Thymus (tissue), 14 donors: ENCODE measurements at places on chromosomes 6 and 20.

GRCh38 chr6:3429211-3429610, 27.6 kb downstream of the SLC22A23 start:
- no peak for DNase-seq

DNA sequence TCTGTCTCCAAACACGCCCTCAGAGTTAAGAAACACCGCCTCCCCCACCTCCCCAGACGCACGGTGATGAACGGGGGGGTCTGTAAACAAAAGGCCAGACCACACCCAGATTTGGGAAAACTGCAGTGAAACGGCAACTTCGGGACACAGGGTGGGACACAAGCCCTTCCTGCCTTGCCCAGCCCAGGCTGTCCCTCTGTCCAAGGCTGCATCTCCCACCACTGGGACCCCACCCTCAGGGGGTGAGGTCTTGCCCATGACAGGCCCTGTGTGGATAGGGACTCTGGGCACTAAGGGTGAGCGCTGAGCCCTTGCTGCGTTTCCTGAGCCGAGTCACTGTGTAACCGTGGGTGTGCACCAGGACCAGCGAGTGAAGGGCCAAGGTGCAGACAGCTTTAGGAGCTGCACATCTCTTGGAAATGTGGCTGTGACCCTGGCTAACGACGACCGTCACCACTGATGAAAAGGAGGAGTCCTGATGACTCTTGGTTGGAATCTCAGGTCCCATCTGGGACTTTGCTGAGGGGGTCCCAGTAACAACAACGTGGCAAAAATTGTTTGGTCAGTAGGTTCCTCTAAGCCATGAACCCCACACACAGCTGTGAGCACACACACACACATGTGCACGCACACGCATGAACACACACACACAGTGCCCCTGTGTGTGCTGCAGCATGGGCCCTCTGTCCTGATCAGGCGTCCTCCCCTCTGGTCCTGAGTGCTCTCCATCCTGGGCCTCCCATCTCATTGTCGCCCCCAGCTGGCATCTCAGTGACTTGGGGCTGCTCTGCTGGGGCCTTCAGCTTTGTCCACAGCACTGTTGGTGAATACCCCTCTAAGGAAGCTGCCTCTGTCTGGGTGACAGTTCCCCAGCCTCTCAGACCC, 100.6 kb downstream of the RAMACL start:
- DNase-seq, result no peak

GRCh38 chr20:24837781-24838450, 111.2 kb upstream of the CST7 start:
- no peak for DNase-seq

DNA sequence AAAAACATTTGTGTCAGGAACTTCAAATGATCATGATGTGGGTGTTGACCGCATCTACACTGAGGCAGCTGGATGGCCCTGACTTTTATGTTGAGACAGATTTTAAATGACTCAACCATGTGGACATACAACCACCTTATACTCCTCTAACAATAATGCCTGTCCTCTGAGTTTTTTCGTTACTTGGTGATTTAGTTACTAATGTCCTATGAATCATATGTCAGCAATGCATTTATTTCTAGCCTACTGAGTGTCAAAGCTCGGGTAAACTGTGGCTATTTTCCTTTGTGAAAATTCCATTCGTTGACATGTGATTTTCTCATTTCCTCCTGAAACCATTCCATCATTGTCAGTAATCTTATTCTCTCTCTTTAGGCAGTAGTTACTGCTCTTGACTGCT, 38.9 kb upstream of the NKX2-4 start:
- no peak for DNase-seq

DNA sequence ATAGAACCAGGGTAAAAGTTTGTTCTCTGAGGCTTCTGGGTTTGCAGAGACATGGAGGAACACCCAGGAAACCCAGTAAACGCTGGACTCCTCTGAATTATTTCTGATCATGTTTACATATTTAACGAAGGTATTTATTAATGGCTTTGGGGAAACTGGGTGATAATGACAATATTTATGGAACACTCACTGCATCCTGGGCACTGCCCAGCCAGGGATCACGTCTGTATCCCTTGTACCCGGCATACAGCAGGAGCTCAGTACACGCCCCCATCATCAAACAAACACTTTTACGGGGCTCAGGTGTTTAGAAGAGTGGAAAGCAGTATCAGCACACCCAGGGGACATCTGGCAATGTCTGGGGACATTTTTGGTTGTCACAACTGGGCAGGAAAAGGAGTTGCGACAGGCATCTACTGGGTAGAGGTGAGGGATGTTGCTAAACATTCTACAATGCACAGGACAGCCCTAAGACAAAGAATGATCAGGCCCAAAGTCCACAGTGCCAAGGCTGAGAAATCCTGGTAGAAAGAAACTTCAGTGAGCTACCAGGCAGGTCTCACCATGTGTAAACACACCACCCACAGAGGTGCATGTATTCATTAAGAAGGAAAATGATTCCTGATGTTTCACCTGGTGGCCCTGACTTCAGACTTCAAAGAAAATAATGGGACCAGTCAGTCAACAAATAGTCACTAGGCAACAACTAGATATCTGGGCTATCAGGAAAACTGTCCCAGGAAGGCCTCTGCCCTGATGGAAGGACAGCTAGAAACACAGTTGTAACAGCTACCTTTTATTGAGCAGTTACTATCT, 35.3 kb downstream of the ZMYND8 start:
- DNase-seq, result no peak

DNA sequence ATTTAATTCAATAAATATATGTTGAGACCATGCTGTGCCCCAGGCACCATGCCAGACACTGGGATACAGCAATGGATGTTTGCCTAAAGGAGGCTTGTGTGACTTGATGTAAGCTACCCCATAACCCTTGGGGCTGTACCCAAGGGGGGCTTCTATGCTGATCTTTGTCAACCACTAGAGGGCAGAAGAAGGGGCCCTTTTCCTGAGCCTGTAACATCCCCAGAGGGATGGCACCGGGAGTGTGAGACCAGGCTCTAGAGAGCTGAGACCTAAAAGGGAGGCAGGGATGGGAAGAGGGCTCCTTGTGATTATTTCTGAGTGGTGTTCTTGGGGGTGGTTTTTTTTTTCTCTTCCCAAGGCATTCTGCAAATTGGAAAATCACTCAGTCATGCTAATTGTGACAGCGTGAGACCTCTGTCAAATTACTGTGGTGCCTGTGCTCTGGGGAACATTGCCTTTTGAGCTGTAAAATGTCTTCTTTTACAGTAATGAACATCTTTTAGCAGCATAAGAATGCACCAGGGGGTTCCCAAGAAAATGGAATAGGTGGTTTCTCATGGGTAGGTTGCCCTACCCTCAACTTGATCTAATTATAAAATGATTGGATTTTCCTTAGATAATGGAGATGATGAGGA, 138.7 kb upstream of the SLC24A3 start:
- DNase-seq, result no peak

- DNase-seq, result no peak
Measured at GRCh38 chr6:119002069-119002468, 67.1 kb upstream of the MCM9 start.

DNA sequence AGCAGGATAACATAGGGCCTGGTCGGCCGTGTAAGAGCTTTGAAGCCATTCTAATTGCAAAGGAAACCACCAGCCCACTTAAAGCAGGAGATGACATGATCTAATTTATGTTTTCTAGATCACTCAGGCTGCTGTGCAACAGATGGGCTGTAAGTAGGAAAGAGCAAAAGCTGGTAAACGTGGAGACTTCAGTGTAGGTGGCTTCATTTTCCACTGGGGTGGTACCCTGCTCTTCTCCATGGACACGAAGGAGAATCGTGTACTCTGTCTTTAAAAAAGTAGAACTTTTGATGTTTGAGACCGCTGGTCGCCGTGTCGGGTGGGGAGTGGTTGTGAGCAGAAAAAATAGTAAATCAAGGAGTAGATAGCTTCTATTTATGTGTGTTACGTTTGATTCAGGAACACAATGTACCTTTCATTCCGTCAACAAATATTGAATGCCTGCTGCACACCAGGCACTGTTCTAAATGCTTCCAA, 6.4 kb downstream of the CASS4 start:
- no peak for DNase-seq

DNA sequence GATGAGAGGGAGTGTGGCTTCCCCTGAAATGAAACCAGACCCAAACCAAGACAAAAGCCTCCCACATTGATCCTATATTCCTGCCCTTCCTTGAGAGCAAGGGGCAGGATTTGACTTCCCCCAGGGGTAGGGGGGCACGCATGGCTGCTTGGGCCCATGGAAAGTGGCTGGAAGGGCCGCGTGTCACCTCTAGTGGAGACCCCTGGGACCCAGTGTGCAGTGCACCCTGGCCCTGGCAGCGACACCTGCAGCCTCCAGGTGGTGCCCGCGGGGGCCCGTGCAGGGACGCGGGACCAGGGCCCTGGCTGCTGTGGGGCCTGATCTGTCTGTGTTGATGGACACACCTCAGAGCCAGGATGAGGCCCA, 18.0 kb upstream of the SLCO4A1 start:
- DNase-seq, result no peak

DNA sequence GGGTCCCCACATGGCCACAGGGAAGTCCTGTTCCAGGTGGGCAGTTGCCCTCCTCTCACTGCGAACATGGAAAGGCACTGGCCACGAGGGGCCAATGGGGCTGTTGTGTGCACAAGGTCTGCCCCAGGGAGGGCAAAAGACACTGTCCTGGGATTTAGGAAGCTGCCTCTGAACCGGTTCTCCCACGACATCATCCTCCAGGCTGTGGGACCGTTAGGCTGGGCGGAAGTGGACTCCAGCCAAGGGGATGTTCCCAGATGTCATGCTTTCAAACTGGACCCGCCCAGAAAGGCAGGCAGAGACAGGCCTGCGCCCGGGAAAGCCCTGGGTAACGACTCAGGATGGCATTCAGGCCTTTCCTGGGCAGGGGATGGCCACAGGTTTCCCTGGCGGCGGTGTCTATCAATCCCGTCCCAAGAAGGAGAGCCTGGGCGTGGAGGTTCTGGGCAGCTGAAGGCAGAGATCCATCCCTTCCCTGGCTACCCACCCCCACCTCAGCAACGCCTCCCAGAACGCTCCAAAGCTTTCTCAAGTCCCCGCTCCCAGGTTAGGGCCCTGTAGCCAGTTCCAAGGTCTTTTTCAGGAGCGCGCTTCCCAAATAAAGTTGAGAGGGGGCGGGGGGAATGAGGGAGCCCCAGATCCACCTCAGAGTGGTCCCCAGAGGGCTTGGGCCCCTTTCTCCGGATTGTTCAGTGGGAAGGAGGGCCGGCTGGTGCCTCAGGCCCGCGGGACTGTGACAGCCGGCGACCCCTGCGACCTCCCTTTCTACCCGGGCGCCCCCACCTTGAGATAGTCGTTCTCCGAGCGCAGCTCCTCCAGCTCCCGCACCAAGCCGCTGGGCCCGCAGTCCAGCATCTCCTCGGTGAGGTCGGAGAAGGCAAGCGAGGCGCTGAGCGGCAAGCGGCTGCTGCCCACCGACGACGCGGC, 13.8 kb upstream of the TLDC2 start:
- no peak for DNase-seq

GRCh38 chr6:76026101-76026500, 46.4 kb downstream of the IMPG1 start:
- no peak for DNase-seq

- DNase-seq, result no peak
Measured at GRCh38 chr20:5065166-5065878, 54.4 kb downstream of the PCNA start.
